ENCODE measurements at places on chromosomes 12 and 14.

DNA sequence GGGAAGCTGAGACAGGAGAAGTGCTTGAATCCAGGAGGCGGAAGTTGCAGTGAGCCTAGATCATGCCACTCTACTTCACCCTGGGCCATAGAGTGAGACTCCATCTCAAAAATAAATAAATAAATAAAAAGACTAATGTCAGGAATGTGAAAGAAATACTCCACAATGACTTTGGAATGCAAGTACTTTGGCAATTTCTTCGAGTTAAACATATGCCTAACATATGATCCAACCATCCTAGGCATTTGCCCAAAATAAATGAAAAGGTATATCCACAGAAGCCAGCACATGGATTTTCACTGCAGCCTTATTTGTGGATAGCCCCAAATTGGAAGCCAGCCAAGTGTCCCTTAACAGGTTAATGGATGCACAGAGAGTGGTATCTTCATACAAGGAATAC, 357.9 kb upstream of the TMEM132C start:
- no peak for DNase-seq

GRCh38 chr14:99715266-99716000, 31.3 kb downstream of the CYP46A1 start:
- no peak for DNase-seq

- DNase-seq = no peak
Observed at GRCh38 chr14:22764382-22764781, 2.1 kb upstream of the OXA1L start.

DNA sequence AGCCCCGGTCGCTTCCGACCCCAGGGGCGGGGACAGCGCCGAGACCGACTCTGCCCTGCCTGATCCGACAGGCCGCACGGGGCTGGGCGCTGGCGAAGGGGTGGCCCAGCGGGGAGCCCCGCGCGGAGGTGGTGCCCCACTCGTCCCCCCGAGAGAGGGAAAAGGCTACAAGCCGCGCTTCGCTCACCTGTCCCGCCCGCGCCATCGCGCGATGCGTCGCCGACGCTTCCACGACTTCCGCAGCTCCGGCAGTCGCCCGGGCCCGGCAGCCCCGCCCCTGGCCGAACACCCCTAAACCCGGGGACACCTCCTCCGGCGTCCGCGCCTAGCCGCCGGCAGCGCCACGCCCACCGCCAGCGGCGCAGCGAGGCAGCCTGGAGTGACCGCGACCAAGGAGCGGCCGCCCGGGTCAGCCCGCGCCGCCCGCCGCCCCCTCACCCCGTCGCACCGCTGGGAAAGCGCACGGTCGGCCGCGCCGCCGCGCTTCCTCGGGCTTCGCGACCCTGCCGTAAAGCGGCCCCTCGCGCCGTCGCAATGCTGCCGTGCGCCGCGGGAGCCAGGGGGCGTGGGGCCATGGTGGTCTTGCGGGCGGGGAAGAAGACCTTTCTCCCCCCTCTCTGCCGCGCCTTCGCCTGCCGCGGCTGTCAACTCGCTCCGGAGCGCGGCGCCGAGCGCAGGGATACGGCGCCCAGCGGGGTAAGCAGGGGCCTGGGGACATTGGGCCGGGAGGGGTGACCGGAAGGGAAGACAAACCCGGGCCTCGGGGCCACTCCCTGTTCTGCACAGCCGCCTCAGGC, at the start of the genes BAG5 and COA8:
BAG5 (minus strand) TSS at position 229 of the 797 bp plus-strand sequence. CDS start 1,493 bp downstream, outside the sequence.
COA8 (plus strand) TSS at position 532 of the 797 bp plus-strand sequence; CDS start at position 574, 42 bp downstream.
- peak; percentile 77 for DNase-seq

GRCh38 chr12:131153956-131154355, 200.2 kb downstream of the ADGRD1 start:
- DNase-seq = no peak

DNA sequence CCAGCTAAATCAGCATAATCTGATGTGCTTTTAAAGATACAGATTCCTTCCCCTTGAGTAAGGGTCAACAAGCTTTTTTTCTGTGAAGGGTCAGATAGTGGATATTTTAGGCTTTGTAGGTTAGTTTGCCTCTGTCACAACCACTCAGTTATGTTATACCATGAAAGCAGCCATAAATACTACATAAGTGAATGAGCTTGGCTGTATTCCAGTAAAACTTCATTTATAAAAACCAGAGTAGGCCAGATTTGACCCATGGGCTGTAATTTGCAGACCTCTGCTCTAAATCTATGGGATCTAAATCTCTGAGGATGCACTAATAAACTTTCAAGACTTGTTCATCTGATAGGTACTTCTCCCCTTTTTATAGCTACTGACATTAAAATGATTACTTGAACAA, 47.7 kb downstream of the LEMD3 start:
- DNase-seq = no peak

GRCh38 chr12:64299628-64300027, 77.5 kb upstream of the KICS2 start:
- DNase-seq = no peak

DNA sequence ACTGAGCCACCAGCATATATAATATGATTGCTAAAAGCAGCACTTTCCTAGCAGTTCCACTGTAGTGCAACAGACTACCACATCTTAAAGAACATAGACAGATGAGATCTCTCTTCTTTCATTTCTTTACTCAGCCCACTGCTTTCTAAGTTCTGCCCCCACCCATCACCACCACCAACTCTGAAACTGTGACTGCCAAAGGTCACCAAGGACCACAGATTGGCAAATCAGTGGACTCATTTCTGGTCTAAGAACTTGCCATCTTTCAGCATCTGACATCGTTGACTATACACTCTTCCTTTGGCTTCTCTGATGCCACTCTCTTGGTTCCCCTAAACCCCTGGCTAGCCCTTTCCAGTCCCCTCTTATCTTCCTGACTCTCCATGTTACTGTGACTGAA, 38.4 kb downstream of the IFNG start:
- DNase-seq = no peak

DNA sequence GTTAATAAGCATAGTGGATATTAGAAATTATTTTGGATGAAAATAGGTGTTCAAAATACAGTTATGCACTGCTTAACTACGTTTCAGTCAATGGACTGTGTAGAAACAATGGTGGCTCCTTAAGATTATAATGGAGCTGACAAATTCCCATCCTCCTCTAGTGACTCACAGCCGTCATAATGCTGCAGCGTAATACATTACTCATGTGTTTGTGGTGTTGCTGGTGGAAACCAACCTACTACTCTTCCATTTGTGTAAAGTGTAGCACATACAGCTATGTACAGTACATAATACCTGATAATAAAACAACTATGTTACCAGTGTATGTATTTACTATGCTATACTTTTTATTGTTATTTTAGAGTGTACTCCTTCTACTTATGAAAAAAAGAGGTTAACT, 111.2 kb upstream of the TMCC3 start:
- no peak for DNase-seq

GRCh38 chr12:88781909-88782308, 201.6 kb upstream of the KITLG start:
- DNase-seq = no peak

- no peak for DNase-seq
Observed at GRCh38 chr14:50434528-50434927, 37.8 kb upstream of the CDKL1 start.

DNA sequence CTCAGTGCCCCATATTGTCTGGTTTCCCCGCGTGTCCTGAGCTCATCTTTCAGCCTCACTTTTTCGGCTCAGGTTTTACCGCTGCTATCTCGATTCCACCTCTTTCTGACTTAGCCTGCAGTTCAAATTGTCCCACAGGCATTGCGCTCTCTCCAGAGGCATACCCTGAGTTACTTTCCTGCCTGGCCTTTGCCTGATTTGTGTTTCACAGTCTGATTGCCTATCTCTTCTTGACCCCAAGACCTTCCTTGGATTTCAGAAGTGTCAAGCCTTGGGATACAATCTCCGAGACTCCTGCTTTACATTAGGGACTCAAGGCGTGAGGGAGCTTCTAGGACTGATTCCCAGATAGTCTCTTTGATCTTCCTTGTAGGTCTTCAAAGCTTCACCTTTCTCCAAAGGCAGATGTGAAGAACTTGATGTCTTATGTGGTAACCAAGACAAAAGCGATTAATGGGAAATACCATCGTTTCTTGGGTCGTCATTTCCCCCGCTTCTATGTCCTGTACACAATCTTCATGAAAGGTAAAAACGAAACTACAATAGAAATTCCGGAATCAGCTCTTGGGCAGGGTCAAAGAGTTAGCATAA, 629 bp downstream of the LETMD1 start:
- DNase-seq = no peak

GRCh38 chr14:102375119-102375518, 12.4 kb downstream of the TECPR2 start:
- no peak for DNase-seq

DNA sequence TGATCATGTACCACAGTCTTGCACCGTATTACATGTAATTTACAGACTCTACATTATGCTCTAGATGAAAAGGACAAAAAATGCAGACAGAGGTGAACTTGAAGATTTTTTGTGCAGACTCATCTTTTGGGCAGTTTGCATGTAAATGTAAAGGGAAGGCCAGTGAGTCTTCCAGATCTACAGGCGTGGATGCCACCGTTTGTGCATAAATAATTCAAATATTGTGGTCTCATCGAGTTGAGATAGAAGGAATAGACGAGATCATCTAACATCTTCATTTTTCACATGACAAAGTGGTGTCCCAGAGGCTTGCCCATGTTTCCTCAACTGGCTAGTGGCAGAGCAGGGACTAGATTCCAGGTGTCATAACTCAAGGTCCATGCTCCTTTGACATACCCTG, 125.2 kb downstream of the ALX1 start:
- DNase-seq = no peak

DNA sequence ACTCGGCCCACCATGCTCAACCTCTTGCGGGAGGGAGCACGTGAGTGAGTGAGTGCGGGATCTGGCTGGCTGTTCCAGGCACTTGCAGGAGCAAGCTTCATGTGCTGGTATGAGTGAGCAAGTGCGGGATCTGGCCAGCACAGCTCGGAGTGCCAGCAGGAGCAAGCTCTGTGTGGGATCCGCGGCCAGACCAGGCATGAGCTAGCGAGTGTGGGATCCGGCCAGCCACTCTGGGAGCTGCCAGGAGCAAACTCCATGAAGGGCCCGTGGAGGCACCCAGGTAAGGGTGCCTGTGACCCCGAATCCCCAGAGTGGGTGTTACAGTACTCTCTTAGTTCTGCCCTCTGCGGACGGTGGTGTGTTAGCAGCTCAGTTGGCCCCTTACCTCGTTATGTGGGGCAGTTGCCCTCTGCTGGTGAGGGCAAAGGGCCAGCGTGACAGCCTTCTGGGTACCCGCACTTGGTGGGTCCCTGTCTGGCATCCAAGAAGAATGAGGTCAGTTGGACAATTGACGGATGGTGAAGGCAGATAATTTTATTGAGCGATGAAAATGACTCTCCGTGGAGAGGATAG, 38.3 kb downstream of the RAD51B start:
- no peak for DNase-seq

GRCh38 chr12:76685246-76685678, 78.7 kb upstream of the ZDHHC17 start:
- DNase-seq = no peak

GRCh38 chr12:1443421-1444141, 150.8 kb downstream of the FBXL14 start:
- DNase-seq = no peak

DNA sequence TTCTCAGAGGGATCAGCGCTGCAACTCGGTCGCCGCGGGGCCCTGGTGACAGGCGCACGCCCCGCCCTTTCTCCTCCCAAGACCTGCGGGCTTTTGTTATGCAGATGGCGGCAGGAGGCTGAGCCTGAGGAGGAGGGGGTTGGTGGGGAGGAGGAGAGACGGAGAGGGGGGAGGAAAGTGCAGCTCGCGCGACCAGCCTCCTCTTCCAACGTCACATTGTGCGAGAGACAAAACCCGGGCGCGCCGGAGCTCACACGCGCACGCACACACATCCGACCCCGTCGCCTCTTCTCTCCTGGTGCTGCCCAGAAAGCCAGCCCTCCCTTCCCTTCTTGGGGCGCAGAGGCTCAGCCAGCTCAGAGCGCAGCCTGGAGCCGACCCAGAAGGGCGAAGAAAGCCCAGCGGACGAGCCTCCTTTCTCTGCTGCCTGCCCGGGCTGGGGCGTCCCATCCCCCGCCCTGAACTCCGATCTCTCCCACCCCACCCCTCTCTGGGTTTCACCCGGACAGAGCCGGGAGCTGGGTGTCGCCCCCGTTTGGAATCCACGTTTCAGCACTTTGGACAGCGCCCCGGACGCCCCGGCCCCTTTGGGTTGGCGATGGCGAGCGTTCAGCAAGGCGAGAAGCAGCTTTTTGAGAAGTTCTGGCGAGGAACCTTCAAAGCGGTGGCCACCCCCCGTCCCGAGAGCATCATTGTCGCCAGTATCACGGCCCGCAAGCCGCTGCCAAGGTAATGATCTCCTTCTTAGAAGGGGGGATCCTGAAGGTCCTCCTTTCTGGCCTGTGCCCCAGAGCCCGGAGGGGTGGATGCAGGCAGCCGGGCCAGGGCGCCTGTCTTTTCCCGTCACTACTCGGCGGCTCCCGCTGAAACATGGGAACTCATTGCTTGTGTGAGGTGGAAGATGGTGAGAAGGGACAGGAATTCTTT, at the start of gene SRRM4:
SRRM4 (plus strand) TSS at position 257 of the 927 bp plus-strand sequence; CDS start at position 599, 342 bp downstream.
- no peak for DNase-seq

DNA sequence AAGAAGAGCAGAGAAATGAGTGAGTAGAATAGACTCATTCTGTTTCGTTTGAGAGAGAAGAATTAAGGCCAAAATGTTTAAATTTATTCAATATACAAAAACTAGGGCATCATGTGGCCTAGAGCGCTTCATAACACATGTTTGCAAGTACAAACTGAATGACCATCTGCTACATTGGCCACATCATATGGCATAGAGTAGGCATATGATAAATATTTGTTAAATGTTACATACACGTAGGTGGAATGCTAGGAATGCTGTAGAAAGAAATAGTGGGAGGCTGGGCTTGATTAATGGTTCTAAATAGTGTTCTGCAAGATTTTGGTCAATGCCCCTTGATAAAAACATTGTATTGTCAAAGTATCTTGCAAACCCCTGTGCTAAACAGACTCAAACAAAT, 10.8 kb downstream of the MGP start:
- DNase-seq = no peak

GRCh38 chr12:108650083-108650482, 16.4 kb upstream of the SELPLG start:
- DNase-seq = no peak
